ENCODE measurements at places on chromosomes 12 and 14.

DNA sequence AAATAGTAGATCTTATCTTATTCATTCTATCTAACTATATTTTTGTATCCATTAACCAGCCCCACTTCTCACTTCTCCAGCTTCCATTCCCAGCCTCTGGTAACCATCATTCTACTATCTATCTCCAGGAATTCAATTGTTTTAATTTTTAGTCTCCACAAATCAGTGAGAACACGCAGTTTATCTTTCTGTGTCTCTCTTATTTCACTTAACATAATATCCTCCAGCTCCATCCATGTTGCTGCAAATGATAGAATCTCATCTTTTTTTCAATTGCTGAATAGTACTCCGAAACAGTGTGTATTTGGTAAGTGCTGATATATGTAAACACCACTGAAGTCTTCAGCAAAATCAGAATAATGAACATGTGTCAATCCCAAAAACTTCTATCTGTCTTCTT is 587.2 kb upstream of the ATP2B1 start:
- DNase-seq, result no peak

- no peak for DNase-seq
These were observed 1.1 kb upstream of the CSRP2 start for GRCh38 chr12:76879710-76880518.

DNA sequence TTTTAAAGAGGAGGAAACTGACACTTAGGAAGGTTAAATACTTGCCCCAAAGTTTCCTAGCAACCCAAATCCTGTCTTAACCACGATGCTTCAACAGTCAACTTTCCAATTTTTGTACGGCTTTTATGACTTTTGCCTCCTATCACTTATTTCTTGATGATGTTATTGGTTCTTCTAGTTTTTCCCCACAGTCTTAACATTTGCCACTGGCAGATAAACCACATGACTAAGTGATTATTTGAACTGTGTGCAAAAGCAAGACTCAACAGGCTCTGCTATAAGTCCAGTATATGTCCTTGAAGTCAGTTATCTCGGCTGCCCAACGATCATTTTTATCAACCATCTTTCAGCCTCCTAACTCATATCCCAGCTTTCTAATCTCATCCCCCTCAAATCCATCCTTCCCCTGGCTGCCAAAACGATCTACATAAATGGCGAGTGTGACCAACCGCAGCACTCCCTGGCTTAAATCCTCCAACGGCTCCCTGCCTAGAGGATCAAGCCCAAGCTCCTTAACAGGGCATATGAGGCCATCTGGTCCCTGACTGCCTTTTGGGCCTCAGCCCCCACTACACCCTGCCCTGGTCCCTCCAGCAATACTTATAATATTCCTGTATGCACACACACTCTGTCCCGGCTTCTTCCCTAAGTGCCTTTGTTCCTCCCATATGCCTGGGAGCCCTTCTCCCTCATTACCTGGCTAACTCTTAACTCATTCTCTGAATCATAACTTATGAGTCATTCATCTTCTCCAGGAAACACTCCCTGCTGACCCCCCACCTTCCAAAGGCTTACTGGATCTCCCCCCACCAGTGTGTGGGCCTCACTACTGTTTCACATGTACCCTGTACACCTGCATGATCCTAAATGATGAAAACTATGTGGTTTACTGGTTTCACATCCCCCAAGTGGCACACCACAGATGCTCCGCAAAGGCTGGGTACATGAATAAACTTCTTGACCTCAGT is 8.8 kb downstream of the VPS37B start:
- DNase-seq, result peak; percentile 42

DNA sequence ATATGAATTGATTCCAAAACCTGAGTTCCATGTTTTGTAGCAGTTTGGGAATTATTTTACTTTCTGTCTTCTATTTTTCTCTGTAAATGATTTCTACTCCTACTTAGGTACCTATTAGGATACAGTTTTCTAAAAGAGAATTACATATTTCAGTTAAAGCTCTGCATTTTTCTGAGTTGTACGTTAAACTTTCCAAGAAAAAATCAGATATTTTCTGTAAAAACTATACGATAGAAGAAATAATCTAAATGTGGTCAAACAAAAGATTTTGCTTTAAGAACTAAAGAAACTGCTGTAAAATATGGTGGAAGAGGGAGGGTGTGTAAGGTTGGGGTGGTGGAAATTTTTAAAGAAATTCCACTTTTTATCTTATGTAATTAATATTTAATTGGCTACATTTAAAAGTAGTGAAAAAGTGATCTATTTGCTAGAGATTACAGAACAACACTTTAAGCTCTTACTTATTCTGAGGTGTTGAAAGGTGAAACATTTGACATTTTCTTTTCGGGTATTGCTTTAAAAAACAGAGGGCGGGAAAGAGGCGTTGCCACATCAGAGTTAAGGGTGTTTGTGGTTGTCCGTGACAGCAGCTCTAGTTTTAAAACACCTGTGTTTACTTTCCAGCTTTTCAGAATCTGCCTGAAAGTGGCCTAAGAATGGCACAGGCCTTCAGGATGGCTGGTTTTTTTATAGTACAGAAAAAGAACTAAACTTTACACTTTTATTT is 187.3 kb downstream of the MIPOL1 start:
- no peak for DNase-seq

DNA sequence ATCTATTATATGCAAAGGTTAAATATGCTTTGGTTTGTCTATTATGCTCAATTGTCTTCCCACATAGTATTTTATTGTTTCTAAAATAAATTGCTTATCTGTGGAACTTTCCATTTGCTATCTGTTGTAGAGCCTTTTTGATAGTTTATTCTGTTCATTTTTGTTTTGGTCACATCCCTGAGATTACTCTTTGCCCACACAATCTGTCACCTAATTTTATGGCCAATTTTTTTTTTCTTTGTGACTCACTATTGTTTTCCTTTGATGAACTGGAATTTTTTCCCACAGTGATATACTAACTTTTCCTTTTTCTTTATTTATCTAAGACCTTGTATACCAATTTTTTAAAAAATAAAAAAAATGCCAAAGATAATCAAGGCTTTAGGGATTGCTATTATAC is 61.1 kb downstream of the RASSF9 start:
- DNase-seq, result no peak

DNA sequence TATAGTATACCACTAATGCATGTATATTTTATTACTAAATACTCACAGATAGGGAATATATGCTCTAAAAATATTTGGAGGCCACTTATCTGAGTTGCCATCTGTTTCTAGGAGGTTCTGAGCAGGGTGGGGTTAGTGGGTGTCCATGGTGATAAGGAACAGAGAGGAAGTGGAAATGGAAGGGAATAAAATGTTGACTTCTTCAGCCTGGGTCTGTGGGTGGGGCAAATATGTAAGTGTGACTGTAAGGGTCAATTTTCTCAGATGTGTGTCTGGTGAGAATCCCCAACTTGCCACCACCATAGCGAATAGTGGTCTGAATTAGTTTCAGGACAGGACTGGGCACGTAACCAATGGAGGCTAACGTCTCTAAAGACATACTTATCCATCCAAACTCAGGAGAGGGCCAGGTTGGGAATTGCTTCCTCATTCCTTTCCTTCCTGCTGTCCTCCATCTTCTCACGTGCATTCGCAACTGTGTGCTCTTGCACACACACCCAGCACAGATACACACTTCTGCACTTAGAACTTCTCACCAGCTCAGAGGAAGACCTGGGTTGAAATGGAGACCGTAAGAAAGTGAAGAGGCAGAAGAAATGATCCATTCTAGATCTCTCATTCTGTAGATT is 54.2 kb upstream of the GZMB start:
- DNase-seq, result no peak

- DNase-seq, result no peak
These were observed 76.2 kb downstream of the APAF1 start for GRCh38 chr12:98721204-98721702.

- no peak for DNase-seq
These were observed 141.9 kb upstream of the C14orf180 start for GRCh38 chr14:104437703-104438102.

DNA sequence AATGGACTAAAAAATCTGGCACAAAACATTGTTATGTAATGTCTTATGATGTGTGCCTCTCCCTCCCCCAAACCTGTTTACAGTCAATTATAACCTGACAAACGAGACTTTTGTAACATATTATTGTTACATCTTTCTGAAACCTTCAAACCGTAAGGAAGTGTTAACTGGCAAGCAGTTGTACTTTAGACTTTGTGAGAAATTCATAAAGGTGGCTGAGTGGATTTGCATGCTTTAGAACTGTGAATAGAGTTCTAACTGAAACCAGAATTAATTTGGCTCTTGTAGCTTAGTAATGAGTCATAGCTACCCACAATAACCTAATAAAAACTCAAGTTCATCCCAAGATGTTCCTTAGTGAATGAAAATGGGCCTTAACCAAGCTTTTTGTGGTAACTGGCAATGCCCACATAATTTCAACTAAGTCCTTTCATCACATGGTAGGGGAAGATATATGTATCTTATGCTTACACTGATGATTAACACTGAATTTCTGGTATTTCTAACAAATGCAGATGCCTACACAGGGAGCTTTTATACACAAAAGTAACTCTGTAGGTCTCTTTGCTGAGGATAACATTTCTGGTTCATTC is 29.7 kb downstream of the RAD9B start:
- no peak for DNase-seq

- DNase-seq, result no peak
These were observed 21.4 kb upstream of the C12orf42 start for GRCh38 chr12:103517161-103517560.

GRCh38 chr12:3496957-3497356 is 6.0 kb downstream of the PRMT8 start:
- no peak for DNase-seq

DNA sequence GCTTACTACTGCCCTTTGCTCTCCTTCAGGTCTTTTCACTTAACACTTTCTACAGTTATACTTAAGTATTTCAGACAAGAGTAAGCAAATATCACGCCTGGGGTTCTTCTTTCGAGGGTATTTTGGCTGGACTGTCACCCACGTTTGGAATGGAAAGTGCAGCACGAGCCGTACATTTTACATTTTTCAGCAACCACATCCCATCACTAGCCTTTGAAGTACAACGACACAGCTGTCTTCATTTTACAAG is 349 bp upstream of the FAM177A1 start:
- no peak for DNase-seq
